ENCODE measurements at places on chromosomes 1 and 21.

- DNase-seq: no peak
These were observed 29.5 kb downstream of the HLX start for GRCh38 chr1:220908757-220909156.

GRCh38 chr1:76086597-76086996, 12.1 kb downstream of the ST6GALNAC3 start:
- no peak for DNase-seq

DNA sequence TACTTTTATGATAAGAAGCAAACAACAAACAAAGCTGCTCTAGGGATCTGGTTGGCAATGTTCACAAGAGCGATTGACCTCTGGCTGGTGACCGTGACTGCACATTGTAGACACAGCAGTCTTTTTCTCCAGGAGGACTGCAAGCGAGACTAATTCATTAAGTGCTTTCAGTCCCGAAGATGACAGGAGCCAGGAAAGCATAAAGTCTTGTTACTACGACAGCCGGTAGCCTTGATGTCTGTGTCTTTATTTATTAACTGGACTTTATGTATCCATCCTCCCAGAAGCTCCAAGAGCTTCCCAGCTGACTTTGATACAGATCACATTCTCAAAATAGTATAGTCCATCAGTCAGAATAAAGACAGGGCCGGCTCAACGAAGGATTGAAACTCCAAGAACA, 18.2 kb downstream of the FAM163A start:
- DNase-seq: no peak

DNA sequence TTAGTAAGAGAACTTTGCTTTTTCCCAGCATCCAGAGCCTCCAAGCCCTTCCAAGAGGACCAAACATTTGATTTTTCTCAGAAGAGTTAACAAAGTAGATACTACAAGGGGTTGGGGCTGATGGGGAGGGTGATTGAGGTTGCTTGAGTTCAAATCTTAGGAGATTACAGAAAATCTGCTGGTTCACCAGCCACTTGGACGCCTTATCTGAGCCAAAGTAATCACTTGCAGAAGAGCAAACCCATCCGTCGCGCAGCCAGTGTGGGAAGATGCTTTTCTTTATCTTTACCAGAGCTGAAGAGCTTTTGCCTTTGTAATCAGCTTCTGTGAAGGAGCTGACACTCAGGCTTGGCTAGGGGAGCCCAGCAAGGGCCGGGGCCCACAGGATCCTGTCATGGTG, 91.9 kb upstream of the CTTNBP2NL start:
- DNase-seq: no peak

GRCh38 chr1:25907601-25908000, 1.4 kb upstream of the STMN1 start:
- no peak for DNase-seq

GRCh38 chr1:244365809-244366208, 85.9 kb downstream of the ADSS2 start:
- no peak for DNase-seq

DNA sequence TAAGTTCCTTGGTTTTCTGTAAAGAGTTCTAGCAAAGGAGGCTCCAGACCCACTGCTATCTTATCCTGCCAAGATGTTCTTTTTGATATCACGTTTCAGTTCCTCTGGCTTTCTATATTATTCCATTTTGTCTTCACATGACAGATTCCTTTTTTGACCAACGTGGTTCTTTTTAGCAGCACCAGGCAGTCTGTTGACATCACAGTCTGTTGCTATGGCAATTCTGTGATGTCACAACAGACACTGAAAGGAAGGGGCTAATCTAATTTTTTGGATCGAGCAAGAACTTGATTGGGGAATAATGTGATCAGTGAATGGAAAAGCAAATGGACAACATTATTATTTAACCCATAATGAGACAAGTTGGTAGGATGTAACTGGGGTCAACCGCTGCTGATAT, 64.5 kb upstream of the GOLT1A start:
- no peak for DNase-seq

- no peak for DNase-seq
These were observed 4.1 kb downstream of the RBP7 start for GRCh38 chr1:10001016-10001665.

- peak; percentile 65 for DNase-seq
These were observed 87.6 kb downstream of the HMCN1 start for GRCh38 chr1:185821612-185822385.

DNA sequence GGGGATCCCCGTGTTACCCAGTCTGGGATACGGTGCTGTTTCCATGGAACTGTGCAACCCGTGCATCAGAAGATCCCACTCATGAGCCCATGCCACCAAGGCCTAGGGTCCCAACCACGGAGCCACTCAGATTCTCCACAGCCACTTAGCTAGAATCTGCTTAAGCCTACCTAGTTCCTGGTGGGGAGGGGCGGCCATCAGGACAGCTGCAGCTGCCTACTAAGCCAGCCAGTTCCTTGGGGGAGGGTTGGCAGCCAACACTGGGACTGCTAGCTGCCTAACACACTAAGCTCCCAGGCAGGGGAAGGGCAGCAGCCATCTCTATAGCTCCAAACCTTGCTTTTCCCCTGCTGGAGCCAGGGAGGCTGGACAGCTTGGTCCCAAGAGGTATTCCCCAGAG, 549.2 kb upstream of the BRINP3 start:
- DNase-seq: no peak

GRCh38 chr1:15724949-15725880, 10.8 kb upstream of the SLC25A34 start:
- no peak for DNase-seq

- no peak for DNase-seq
These were observed 63.8 kb downstream of the FBXO2 start for GRCh38 chr1:11590395-11590794.

DNA sequence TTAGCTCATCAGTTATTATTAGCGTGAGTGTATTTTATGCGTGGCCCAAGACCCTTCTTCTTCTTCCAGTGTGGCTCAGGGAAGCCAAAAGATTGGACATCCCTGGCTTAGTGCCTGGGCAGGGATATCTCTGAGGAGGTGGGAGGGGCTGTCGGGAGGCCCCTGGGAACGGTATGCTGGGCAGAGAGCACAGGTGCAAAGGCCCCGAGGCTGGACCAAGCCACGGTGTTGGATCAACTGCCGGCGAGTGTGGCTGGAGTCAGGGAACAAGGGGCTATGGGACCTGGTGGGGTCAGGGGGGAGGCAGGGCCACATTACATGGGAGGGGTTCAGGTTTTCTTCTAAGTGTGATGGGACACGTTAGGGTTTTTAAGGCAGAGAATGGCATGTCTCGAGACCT, 62.7 kb downstream of the FHAD1 start:
- DNase-seq: no peak

- no peak for DNase-seq
These were observed 26.1 kb downstream of the CACNA1S start for GRCh38 chr1:201085902-201086735.

- DNase-seq: no peak
These were observed 6.5 kb downstream of the RNF207 start for GRCh38 chr1:6212193-6212959.

GRCh38 chr1:44672254-44672955, 1.9 kb downstream of the TMEM53 start:
- DNase-seq: no peak

- DNase-seq: no peak
These were observed 902.9 kb downstream of the LTN1 start for GRCh38 chr21:28089599-28090441.

DNA sequence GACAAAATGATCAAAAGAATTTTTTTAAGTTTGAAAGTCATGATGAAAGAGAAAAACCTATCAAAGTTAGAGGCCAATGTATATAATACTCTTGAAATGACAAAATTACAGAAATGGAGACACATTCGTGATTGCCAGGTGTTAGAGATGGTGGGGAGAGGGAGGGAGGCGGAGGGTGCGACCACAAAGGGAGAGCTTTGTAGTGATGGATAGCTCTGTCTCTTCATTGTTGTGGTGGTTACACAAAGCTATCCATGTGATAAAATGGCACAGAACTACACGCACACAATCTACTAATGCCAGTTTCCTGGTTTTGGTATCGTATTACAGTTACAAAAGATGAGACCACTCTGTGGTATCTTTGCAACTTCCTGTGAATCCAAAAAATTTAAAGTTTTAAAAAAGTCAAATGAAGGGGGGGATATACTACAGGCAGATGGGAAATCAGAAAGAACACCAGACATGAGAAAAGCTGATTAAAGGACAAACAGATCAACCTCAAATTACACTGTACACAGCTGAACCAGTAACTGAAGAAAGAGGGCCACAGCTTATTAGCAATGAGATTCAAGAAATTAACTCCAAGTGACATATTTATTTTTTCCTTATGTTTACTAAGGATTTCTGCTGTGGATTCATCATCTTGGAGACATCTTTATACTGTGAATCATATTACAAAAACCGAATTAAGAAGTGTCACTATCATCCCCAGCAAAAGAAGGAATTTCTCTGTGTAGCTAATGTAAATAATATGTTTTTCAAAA, 199.1 kb downstream of the SLC45A1 start:
- DNase-seq: no peak

DNA sequence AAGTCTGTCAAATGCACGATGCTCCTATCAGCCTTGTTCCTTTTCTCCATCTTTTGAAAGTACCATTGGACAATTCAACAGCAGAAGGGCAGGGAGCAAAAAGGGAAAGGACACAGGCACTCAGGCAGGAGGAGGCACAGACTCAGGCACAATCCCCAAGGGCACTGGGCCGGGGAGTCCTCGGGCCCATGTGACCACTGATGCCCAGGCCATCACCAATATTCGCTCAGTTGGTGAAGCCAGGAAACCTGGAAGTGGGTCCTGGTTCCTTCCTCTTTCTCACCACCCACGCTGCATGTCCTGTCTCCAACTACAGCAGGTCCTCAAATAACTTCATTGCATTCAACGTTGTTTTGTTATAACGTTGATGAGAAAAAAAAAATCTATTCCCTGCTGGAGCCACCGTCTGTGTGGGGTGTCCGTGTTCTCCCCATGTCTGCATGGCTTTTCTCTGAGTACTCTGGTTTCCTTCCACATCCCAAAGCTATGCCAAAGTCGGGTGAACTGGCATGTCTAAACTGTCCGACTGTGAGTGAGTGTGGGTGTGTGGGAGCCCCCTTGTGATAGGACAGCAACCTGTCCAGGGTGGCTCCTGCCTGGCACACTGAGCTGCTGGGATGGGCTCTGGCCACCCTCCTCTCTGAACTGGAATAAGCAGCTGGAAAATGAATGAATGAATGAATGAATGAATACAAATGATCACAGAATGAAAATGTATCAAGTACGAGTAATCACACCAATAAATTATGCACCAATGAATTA, 12.5 kb downstream of the NID1 start:
- no peak for DNase-seq

GRCh38 chr1:226547754-226548191, 791 bp upstream of the STUM start:
- peak; percentile 89 for DNase-seq

DNA sequence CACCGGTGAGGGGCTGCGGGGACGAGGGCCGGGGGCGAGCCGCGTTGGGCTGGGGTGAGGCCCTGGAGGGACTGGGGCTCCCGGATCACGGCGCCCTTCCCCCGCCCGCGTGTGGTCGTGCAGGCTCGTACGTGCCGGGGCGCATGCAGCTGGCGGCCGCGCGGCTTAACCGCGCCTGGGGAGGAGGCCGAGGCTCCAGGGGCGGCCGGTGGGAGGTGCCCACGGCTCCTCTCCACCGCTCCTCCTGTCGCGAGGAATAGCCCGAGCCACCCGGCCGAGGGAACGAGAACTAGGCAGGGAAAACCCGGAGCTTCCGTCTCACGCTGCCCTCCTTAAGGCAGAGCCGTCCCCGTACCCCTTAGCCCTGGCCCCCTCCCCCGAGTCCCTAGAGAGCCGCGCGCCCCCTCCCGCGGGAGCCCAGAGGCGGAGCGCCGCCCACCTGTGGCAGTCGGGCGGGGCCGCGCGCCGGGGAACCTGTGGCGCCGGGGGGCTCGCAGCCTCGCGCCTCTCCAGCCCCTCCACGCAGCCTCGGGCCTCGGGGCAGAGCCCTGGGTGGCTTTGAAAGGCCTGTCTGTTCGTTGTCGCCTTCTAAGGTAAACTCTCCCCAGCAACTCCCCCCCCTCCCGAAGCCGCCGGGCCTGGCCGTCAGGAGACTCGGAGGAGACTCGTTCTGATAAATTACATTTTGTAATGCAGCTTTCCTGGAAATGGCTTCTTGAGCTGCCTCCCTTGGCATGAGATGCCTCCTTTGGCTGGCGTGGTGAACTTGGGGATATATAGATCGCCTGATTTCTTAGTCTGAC, 746 bp downstream of the AK4 start:
- DNase-seq: no peak

- DNase-seq: no peak
These were observed 22.4 kb downstream of the C1orf87 start for GRCh38 chr1:60051191-60051590.

- DNase-seq: no peak
These were observed 1.1 kb downstream of the THRAP3 start for GRCh38 chr1:36225283-36225899.

DNA sequence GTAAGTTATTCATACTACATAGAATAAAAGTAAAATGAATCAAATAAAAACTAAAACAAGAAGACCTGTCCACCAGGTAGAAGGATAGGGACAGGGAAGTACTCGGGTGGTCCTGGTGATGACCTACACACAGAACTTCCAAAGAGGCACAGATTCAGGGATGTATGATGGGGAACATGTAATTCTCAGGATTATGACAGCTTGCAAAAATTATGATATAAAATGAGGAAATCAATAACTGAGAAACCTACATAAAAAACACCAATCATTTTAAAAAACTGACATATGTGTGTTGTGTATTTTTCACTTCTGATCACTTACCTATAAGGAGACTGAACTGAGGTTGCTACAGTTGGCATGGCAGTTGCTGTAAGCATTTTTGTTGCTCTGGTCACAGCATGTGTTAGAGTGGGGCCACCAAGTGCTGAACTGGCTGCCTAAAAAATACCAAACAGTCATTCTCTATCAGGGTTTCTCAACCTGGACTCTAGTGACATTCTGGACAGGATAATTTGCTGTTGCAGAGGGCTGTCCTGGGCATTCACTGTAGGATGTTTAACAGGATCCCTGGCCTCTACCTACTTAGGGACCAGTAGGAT, 73.8 kb downstream of the USP24 start:
- no peak for DNase-seq

DNA sequence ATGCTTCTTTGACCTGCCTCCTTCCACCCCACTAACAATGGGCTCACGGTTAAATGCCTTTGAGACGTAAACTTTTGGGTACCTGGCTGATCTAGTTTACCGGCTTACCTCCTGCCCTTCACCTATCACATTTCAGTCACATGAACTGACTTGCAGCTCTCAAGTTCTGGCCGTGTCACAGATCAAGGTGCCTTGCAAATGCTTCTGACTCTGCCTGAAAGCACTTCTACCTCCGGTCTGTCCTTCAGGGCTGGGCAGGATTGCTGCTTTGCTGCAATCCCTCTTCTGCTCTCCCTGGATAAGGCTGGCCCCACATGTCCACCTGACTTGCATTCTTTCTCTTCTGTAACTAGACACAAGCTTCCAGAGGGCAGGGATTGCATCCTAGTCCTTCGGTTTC, 69.0 kb downstream of the GRIK1 start:
- no peak for DNase-seq

GRCh38 chr1:3069491-3070308, 697 bp downstream of the PRDM16 start:
- DNase-seq: no peak

DNA sequence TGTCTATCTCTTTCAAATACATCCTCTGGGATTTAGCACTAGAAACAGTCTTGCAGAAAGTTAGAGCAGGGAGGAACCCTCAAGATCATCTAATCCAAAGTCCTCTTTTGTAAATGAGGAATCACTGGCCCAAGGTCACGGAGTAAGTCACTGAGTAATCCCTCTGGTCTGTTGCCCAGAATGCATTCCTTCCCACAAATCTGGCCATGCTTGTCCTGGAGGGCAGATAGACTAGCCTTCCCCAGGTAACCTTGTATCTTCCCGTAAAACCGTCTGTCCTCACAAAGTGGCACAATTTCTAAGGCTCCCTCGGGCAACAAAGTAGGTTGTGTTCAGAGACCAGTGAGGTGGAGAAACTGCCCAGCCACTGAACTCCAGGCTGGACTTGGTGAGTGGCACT, 46.2 kb downstream of the DDR2 start:
- DNase-seq: no peak
